CD4-positive, alpha-beta T cell (primary cell): ENCODE measurements at places on chromosomes 6 and 20.

- no peak for DNase-seq
These were observed 281.5 kb downstream of the SLC35F1 start for GRCh38 chr6:118188561-118188960.

- DNase-seq, result no peak
These were observed 361.4 kb downstream of the SAMD5 start for GRCh38 chr6:147869869-147870268.

- DNase-seq, result no peak
These were observed 100.2 kb upstream of the CDYL start for GRCh38 chr6:4676016-4676415.

- no peak for DNase-seq
These were observed 19.6 kb downstream of the SLC22A2 start for GRCh38 chr6:160238761-160239751.

GRCh38 chr6:163837691-163838431, 423.3 kb downstream of the QKI start:
- DNase-seq, result no peak
